Osteocyte (in vitro differentiated cells): ENCODE measurements at places on chromosomes 1 and 21. TPM values are rescaled to one million over a fixed set of nuclear protein-coding genes. Genes with fewer than 3 reads are reported as not detected.

DNA sequence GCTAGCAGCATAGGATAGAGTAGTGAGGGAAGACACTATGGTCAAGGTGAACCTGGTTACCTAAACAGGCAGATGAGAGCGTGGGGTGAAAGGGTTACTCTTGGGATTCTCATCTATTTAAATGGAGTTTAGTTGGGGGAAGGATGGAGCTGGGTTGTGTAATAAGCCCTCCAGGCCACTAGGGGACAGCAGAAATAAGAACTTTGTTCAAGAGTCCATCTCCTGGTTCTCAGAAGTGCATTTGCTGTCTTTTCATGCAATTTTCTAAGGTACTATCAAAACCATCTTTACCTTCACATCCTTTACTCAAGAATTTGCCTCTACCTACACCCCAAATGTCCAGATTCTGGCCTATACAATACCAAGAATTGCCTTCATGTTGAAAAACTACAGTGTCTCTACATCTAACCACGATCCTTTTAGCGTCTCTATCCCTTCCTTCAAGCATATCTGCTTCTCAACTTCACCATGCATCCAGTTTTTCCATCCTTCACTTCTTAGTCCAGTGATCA is 28.0 kb downstream of the SLAMF1 start:
- DNase-seq: no peak

DNA sequence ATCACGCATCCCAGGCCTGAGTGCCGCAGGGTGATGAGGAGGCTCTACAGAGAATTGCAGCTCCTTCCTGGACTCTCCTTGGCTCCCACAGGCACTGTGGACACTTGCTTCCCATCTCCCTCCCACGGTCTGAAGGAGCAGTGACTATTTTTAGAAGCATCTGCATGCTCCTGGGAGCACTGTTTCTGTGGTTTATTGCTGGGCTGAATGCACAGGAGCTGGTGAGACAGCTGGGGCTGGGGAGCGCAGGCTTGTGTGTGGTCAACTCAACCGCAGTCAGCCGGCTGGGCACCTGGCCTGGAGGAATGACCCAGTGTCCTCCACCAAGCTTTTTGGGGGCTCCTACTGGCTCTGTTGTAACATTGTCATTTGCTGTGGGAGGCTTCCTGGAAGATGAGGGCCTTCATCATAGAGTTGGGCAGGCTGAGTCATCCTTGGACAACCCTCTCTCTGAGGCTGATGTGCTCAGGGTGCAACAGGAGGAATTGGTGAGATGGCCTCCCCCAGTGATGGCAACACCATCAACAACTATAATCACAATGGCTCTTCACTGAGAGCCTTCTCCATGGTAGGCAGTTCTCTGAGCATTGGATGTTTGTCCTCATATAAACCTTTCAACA is 1.7 kb downstream of the NFASC start:
- no peak for DNase-seq

GRCh38 chr1:165634154-165634921 is 3.3 kb downstream of the MGST3 start:
- no peak for DNase-seq

LAMB3 gene
- total RNA-seq: 2.6 and 4.1 TPM in 2 replicates

FCGR3A gene
- total RNA-seq: not detected in 2 replicates

CD58 gene
- 11.0 and 11.1 TPM in 2 replicates for total RNA-seq

- no peak for DNase-seq
These were observed 1.2 kb downstream of the DHRS3 start for GRCh38 chr1:12616709-12617373.

DNA sequence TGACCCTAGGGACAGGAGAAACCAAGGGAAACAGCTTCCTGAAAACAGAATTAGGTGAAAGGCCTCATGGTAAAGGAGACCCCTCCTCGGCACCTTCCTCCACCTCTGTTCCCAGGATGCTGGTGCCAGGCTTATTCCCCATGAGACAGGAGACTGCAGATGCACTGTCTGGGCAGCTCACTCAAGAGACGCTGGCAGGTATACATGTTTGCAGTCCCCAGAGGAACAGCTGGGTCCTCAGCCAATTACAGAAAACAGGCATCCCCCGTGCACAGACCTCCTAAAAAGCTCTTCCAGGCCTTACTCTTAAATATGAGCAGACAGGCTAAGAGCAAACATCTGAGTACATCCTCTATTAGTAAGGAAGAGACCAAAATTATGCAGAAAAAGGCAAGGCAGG is 6.5 kb downstream of the CCSAP start:
- DNase-seq: no peak
